ENCODE measurements at places on chromosomes 2 and 18.

DNA sequence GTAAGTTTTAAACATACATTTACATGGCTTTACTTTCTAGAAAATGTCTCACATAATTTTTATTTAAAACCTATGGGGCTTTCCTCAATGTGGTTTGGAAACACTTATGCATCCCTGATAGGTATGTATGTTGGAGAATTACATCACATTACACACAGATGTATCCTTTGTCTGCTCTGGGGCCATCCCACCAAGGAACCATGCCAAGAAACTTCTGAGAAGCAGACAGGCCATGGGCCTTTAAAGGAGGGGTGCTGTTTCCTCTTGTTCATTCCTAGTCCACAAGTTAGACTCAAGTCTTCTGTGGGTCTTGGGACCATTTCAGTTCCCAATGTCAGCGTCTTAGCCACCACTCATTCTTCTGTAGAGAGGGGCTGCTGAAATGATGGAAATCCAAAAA, 162.0 kb upstream of the SETBP1 start:
- no peaks in the 10 kb centered on the region for H3K27me3 ChIP-seq
- no peak overlapping the region for H3K27ac ChIP-seq
- no peak overlapping the region for H3K4me3 ChIP-seq
- DNase-seq = no peak
- no peaks in the 10 kb centered on the region for H3K4me1 ChIP-seq

- H3K27me3 ChIP-seq = peaks cover 5% of the 10 kb centered on the region
- DNase-seq = no peak
- no peaks in the 10 kb centered on the region for H3K36me3 ChIP-seq
- peak overlapping the region; percentile 80 for H3K4me3 ChIP-seq
- H3K27ac ChIP-seq = no peak overlapping the region
- peaks cover 4% of the 10 kb centered on the region for H3K4me1 ChIP-seq
These were observed 128.7 kb downstream of the UXS1 start for GRCh38 chr2:106065268-106065982.

GRCh38 chr18:43559507-43559906, 282.2 kb upstream of the SYT4 start:
- no peak for DNase-seq
- no peaks in the 10 kb centered on the region for H3K4me1 ChIP-seq
- peaks cover 17% of the 10 kb centered on the region for H3K36me3 ChIP-seq

- H3K4me1 ChIP-seq = no peaks in the 10 kb centered on the region
- H3K27ac ChIP-seq = no peak overlapping the region
- no peaks in the 10 kb centered on the region for H3K27me3 ChIP-seq
- DNase-seq = no peak
- H3K4me3 ChIP-seq = no peak overlapping the region
These were observed 20.7 kb downstream of the CCDC150 start for GRCh38 chr2:196660244-196660643.

GRCh38 chr18:3044931-3045698, 32.2 kb upstream of the LPIN2 start:
- no peaks in the 10 kb centered on the region for H3K4me1 ChIP-seq
- H3K36me3 ChIP-seq = no peaks in the 10 kb centered on the region
- no peak overlapping the region for H3K4me3 ChIP-seq
- DNase-seq = no peak
- H3K27me3 ChIP-seq = no peaks in the 10 kb centered on the region

DNA sequence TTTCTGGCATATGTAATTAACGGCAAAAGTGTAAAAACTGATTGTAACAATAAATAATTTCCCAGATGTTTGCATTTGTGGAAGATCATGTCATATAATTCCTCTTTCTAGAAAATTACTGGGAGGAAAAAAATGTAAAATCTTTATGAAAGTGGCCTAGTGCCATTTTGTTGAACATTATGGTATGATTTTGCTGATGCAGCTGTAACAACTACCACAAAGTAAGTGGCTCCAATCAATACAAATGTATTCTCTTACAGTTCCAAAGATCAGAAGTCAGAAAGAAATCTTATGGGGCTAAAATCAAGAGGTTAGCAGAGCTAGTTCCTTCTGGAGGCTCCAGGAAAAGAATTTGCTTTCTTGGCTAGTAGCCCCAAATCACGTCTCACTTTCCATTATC, 281.4 kb downstream of the CCDC178 start:
- no peaks in the 10 kb centered on the region for H3K4me1 ChIP-seq
- no peaks in the 10 kb centered on the region for H3K27me3 ChIP-seq
- H3K4me3 ChIP-seq = no peak overlapping the region

DNA sequence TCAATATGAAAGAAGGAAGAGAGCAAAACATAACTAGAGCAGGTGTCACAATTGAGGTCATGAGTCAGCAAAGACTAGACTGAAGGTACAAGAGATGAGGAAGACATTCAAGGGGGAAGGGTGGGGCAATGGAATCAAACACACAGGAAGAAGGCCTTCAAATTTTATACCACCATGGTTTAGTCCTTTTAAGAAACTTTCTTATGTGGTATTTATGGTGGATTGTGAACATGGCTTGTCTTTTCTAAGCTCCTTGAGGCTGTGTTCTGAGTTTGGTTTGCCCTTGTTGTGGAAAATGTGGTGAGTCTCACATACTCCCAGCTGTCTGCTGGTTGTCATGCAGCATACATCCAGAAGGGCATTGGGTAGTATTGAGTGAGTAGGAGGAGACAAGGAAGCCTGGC, 62.1 kb downstream of the NABP1 start:
- no peaks in the 10 kb centered on the region for H3K27me3 ChIP-seq
- no peak overlapping the region for H3K4me3 ChIP-seq
- H3K36me3 ChIP-seq = peaks cover 5% of the 10 kb centered on the region
- DNase-seq = no peak
- no peaks in the 10 kb centered on the region for H3K4me1 ChIP-seq

DNA sequence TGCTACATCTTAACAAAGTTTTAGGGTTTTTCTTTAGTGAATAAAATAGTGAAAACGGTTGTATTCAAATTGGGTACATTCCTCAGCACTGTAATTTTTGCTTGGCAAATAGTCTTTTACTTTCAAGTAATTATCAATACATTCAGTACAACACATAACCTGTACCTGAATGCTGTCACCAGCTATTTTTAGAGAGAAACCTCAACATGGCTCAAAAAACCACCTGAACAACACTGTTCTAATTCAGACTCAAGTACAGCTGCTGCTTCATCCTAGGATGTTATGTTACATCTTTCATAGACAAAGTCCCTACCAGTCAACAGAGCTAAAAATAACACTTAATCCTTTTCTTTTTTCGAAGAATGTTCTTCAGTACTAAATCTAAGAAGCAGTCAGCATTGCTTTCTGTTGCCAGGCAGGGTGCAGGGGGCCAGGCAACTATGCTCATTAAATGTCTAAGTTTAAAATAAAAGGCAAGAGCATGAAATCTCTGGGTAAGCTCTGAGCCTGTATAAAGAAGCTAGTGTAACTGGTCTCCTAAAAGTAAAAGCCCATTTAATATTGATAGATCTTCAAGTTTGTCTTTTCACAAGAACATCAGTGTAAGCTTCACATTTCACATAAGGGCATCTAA, 20.5 kb downstream of the PDIA6 start:
- DNase-seq = no peak
- H3K4me3 ChIP-seq = no peak overlapping the region
- H3K4me1 ChIP-seq = no peaks in the 10 kb centered on the region
- H3K36me3 ChIP-seq = peaks cover 73% of the 10 kb centered on the region

GRCh38 chr2:54366487-54367280, 89.4 kb upstream of the SPTBN1 start:
- no peak overlapping the region for H3K27ac ChIP-seq
- no peak overlapping the region for H3K4me3 ChIP-seq
- peaks cover 13% of the 10 kb centered on the region for H3K36me3 ChIP-seq
- H3K27me3 ChIP-seq = no peaks in the 10 kb centered on the region
- no peak for DNase-seq

GRCh38 chr2:26675651-26676255, 16.8 kb upstream of the KCNK3 start:
- no peak overlapping the region for H3K27ac ChIP-seq

GRCh38 chr2:102092535-102092934, 50.0 kb upstream of the IL1R1 start:
- H3K27ac ChIP-seq = no peak overlapping the region
- no peak for DNase-seq
- no peak overlapping the region for H3K4me3 ChIP-seq
- H3K36me3 ChIP-seq = no peaks in the 10 kb centered on the region

GRCh38 chr2:150520887-150521664, 33.6 kb upstream of the RND3 start:
- no peaks in the 10 kb centered on the region for H3K27me3 ChIP-seq
- peaks cover 19% of the 10 kb centered on the region for H3K36me3 ChIP-seq
- H3K27ac ChIP-seq = no peak overlapping the region
- no peak for DNase-seq

- H3K4me3 ChIP-seq = no peak overlapping the region
- H3K4me1 ChIP-seq = no peaks in the 10 kb centered on the region
- H3K27ac ChIP-seq = no peak overlapping the region
- H3K27me3 ChIP-seq = no peaks in the 10 kb centered on the region
- DNase-seq = no peak
These were observed 101.9 kb downstream of the COL3A1 start for GRCh38 chr2:189076120-189076519.

GRCh38 chr2:159521272-159521671, 95.1 kb downstream of the BAZ2B start:
- H3K27me3 ChIP-seq = no peaks in the 10 kb centered on the region
- no peaks in the 10 kb centered on the region for H3K36me3 ChIP-seq
- H3K4me3 ChIP-seq = no peak overlapping the region
- no peak for DNase-seq
- H3K27ac ChIP-seq = no peak overlapping the region

DNA sequence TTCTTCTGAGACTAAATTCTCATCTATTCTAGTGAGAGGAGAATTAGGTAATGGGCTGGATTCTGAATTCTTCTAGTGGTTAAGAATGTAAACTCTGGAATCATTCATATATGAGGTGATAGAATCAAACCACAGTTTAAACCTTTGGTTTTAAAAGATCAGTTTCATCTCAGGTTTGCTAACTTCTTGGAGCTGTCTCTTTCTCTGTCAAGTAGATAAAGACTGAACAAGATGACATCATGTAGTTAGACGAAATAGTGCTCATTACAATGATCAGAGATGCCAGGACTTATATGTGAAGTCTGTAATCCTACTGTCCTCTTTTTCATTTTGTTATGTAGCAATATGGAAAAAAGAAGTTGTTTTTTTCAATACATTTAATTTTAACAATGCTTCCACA, 4.9 kb downstream of the CEBPZOS start:
- peaks cover 3% of the 10 kb centered on the region for H3K4me1 ChIP-seq
- H3K36me3 ChIP-seq = peaks cover 44% of the 10 kb centered on the region
- no peak for DNase-seq
- no peak overlapping the region for H3K4me3 ChIP-seq
- H3K27me3 ChIP-seq = no peaks in the 10 kb centered on the region

DNA sequence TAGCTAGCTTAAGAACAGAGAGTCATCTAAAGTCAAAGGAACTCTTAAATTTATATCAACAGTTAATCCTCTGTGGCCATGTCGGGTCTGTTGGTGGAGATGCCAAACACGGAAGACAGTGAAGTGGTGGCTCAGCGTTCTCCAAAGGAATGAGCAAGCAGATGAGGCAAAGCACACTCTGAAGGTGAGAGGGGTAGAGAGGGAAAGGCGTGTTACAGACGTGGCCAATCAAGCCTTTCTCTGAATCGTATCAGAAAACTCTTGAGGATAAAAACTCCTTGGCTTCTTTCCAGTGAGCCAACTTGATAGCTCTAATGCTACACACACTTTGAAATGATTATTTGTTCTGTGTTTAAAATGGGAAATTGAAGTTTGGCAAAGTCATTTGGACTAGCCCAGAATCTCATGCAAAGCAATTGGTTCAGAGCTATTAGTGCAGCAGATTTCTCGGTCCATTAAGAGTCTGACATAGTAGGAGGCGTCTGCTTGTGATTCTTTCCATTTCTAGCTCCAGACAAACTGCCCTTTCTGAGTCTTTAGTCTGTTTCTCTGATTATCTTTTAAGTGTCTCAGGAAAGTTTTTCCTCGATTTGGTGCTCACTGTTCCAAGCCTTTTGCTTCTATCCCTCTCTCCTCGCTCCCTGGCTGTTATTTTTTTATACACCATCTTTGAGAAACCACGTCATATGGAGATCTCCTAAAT, 57.5 kb upstream of the CPO start:
- no peaks in the 10 kb centered on the region for H3K27me3 ChIP-seq
- H3K27ac ChIP-seq = no peak overlapping the region
- H3K36me3 ChIP-seq = no peaks in the 10 kb centered on the region

GRCh38 chr2:42639340-42640077, 71.1 kb downstream of the MTA3 start:
- H3K36me3 ChIP-seq = peaks cover 42% of the 10 kb centered on the region
- no peak overlapping the region for H3K4me3 ChIP-seq

GRCh38 chr2:211494536-211494935, 938.1 kb downstream of the CPS1 start:
- H3K27me3 ChIP-seq = no peaks in the 10 kb centered on the region
- DNase-seq = no peak
- no peaks in the 10 kb centered on the region for H3K36me3 ChIP-seq
- no peak overlapping the region for H3K4me3 ChIP-seq
- no peak overlapping the region for H3K27ac ChIP-seq
- peaks cover 3% of the 10 kb centered on the region for H3K4me1 ChIP-seq

DNA sequence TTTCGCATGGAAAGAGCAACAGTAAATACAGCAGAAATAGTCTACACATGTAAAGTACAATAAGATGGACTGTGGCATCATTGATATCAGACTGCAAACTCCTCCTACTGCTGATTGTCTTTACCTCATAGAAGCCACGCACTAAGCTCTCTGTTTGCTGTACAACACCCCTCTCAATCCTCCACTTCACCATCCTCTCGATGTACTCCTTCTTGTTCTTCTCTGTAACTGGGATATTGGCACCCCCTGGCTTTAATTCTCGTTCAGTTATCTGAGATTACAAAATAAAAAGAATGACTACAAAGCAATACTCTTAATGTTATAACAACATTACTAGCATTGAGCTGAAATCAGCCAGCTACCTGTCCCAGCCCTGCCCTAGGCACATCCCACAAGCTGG, 49.3 kb upstream of the STK17B start:
- no peak for DNase-seq
- no peak overlapping the region for H3K4me3 ChIP-seq
- 0 out of 2 replicates have a peak, but pooled peaks cover 5% of the 10 kb centered on the region for H3K4me1 ChIP-seq
- no peak overlapping the region for H3K27ac ChIP-seq
- no peaks in the 10 kb centered on the region for H3K36me3 ChIP-seq

DNA sequence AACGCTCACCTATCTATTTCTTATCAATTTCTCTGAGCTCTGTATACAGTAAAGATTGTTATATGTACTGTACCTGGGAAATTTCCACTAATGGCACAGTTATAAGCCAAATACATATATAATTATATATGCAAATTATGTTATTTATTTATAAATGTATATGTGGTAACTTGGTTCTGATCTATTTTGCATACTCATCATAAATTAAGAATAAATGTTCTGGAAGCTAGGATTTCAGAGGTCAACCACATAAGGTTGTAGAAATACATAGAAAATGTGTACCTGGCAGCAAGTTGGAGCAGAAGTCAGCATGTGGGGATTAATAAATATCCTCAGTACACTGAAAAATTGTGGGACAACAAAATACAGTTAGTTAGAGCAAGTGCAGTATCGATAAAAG, 353.7 kb upstream of the ZNF521 start:
- H3K27me3 ChIP-seq = no peaks in the 10 kb centered on the region
- no peak for DNase-seq
- no peak overlapping the region for H3K4me3 ChIP-seq
- H3K4me1 ChIP-seq = no peaks in the 10 kb centered on the region
- H3K36me3 ChIP-seq = no peaks in the 10 kb centered on the region
